Cardiac muscle cell (in vitro differentiated cells and primary cell): ENCODE measurements at places on chromosomes 4 and X.
A peak's percentile ranks its signal among the peaks of the same experiment; 100 is the strongest.

DNA sequence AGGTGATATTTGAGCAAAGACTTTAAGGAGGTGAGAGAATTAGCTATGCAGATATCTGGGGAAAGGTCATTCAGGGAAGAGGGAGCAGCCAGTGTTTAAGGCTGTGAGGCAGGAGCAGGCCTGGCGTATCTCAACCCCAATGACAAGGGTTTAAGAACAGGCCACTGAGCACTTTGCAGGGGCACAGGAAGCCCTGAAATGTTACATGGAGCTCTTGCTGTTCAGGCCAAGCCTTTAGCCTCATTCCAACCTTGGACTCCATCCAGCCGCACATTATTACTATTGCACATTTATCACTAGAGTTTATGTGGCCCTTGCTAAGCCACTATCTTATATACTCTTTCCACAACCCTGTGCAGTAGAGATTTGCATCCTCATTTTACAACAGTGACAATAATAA, 114.0 kb downstream of the EFNB1 start:
- peak; percentile 65 for DNase-seq

- DNase-seq, result no peak
These were observed 600 bp upstream of the BEX2 start for GRCh38 chrX:103311399-103311780.

- DNase-seq, result no peak
These were observed 40.9 kb upstream of the IL13RA2 start for GRCh38 chrX:115058276-115058675.

GRCh38 chr4:71415491-71415890, 76.7 kb downstream of the SLC4A4 start:
- DNase-seq, result no peak

GRCh38 chr4:40322811-40323210, 12.3 kb upstream of the CHRNA9 start:
- no peak for DNase-seq

DNA sequence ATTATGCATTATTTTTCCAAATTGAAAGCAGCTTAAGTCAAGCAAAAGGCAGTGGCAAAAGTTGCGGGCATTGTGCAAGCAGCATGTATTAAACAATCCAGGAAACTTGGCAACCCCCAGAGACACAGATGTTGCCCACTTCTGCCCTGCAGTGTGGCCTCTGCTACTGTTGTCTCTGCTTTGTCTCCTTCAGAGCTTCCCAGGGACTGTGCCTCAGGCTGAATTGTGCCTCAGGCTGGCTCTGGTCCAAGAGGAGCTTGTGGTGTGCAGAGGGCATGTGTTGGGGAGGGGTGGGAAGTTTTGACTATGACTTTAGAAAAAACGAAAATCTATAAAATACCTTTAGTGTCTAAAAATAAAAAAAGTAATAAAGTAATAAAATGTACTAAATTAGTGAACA, 201.4 kb downstream of the CCSER1 start:
- peak; percentile 47 for DNase-seq

DNA sequence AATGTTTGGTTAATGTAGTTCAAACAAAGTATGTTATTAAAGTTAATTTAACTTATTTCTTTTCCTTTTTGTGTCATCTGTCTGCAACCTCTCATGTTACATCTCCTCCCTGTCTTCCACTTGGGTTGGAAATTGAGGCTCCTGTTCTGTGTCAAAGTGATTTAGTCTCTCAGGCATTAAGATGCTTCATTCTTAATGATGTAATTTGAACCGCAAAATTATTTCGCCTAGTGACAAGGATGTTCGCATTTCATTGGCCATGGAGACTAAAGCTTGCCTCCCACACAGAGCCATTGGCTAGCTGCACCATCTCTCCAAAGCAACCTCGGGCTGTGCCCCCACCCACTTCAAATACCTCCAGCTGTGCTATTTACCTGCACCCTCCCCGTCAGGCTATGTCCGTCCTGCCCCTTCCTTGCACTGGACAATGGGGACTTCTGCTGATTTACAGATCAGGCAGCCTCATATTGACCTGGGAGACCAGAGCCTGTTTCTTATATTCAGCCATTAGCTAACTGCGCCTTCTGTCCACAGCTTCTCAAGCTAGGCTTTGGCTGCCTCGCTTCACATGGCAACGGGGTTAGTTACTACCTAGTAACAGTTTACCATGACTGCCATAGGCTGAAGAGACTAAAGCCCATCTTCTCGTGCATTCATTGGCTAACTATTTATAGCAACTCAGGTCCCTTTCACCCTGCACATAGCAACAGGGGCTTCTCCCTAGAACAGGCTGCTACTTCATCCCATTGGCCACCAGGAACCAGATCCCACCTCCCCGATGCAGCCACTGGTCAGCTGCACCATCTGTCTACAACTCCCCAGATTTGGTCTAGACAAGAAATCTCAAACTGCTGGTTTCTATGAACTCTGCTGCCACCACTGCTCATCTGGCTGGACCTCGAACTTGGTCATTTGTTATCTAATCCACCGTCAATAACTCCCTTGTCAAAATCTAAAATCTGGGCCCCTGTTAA, 8.6 kb upstream of the ZNF157 start:
- peak; percentile 97 for DNase-seq

DNA sequence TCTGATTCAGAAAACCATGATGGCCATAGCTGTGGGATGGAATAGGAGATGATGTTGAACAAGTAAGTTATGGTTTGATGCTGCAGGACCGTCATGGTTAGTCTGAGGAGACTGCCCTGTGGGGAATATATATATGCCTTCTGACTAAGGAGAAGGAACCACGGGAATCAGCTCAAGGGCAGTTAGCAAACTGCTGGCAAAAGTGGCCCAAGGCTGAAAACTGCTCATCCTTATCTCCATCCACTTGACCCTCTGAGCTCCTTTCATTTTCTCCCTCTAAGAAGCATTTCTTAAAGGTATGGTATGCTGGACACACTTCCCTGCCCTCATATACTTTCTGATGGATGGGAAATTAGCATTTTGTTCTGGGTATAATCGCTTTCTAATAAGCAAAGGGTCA, 161.9 kb downstream of the ENOX2 start:
- no peak for DNase-seq

- no peak for DNase-seq
These were observed 62.2 kb downstream of the PPP1R2C start for GRCh38 chrX:42715701-42716262.

- DNase-seq, result no peak
These were observed 155.3 kb upstream of the TEX13A start for GRCh38 chrX:105375816-105376215.

- DNase-seq, result no peak
These were observed 87.4 kb upstream of the ETNPPL start for GRCh38 chr4:108850219-108850649.

GRCh38 chr4:5992171-5992827, 25.9 kb downstream of the C4orf50 start:
- no peak for DNase-seq

DNA sequence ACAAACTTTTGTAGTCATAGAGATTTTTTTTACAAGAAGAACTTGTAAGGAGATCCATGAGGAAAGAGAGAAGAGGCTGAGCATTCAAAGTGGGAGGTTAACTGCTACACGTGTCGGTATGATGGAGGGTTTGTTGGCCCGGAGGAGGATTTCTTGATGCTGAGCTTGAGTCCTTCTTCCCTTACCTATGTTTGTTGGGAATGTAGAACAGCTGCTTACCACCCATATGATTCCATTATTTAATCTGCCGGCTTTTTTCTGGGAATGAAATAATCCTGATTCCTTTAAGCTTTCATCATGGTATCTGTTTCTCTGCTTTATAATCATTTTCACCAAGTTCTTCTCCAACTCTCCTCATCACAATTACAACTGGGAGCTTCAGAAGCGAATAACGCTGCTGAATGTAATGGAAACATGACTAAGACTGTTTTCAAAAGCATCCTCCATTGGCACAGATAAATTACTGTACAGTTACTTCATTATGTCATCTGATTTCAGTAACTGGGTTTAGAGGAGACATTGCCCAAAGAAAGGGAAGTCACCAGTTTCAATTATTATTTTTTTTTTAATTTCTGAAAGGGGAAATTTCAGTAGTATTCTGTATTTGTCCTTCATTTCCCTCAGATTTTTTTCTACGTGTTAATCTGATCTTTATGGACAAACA, 420.6 kb downstream of the SPRY1 start:
- DNase-seq, result no peak

GRCh38 chr4:5883916-5884315, 9.0 kb downstream of the CRMP1 start:
- no peak for DNase-seq

DNA sequence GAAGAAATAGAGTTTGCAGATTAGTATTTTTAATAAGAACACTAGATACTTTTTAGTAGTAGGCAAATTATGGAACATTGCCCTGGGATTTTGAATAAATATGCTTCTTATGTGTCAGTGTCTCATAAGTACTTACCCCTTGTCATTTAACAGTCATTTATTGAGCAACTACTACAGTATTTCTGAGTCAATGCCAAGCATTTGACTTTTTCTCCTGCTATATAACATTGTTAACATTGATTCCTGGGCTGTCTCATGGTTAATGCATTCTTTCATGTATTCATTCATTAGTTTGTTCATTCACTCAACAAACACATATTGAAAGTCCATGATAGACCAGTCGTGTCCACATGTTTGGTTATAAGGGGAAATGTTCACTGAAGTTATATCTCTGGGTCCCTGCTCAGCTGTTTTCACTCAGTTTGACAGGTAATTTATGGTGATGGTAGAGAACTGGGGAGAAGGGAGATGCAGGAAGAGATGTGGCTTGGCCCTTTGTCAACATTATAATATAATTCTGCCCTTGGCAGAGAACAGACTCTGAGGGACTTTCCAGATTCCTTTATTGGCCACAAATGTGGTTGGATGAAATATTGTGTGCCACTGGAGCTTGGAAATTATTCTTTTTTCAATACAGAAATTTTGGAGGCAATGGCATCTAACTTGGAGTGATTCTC, 49.8 kb downstream of the OSTC start:
- peak; percentile 79 for DNase-seq

GRCh38 chr4:169840554-169840953, 82.8 kb upstream of the HPF1 start:
- DNase-seq, result no peak

DNA sequence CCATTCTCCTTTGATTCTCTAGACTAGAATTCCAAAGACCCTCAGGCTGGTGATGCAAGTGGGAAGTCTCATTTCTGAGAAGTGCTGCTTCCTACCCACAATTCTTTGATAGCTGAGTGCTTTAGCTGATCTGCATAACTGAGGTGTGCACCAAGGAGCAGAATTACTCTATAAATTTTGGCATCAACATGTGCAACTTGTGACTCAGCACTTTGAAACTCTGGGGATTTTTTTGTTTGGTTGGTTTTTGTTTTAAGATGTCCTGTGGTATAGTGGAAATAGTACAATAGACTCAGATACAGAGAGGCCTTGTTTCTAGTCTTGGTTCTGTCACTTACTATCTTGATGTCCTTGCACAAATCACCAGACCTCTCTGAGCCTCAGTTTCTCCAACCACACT, 148.4 kb downstream of the AR start:
- peak; percentile 50 for DNase-seq

DNA sequence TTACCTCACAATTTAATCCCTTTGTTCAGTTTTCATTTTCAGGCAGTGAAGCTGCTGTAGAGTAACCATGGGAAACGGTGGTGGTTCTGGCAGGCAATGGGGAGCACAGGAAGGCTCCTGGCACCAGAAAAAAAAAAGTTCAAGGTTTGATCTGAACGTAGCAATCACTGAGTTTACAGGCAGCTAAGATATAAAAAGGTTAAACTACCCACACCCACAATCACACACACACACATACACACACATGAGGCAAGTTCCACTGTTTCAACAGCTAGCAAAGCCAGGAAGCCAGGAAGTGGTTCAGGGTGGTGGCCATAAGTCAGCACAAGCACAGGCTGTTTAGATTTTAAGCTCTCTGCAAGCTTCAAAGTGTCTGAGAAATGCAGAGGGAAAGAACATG, at the start of gene SULT1B1:
SULT1B1 (minus strand) TSS at position 166 of the 400 bp plus-strand sequence. CDS start 5,403 bp downstream, outside the sequence.
- peak; percentile 71 for DNase-seq

- no peak for DNase-seq
These were observed 77.5 kb downstream of the HTRA3 start for GRCh38 chr4:8346838-8347605.

- no peak for DNase-seq
These were observed 1.3 kb upstream of the TSPYL2 start for GRCh38 chrX:53080628-53081580.

DNA sequence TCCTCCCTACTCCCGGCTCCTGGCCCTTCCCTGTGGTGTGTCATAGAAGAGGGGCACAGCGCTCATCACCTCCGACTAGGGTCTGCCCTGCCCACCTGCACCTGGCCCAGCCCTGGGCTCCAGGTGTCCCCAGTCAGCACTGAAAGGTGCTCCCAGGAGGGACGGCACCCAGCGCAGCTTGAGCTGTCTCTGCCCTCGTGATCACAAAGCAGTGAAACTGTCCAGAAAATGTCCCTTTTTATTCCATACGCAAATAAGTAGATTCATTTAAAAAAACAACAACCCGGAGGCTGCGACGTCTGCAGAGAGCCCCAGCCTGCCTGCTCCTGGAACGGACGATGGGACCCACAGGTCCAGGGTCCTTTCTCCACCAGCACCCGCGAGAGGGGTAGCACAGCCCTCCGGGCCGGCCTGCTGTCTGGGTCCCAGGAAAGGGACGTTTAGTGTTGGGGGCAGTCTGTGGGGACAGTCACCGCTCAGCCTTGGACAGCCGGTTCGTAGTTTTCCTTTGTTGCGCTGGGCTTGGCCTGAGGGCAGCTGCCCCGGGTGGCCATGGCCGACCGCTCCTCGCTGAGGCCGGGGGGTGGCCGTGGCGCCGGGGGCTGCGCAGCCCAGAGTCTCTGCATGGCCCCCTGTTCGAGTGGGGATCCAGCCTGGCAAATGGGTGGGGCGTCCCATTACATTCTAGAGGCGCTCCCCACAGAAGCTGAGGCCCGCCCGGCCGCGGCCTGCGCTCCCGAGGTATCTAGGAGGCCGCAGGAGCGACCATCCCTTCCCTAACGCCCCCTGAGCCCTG, 4.6 kb downstream of the HMX1 start:
- no peak for DNase-seq

GRCh38 chr4:26141911-26142638, 178.7 kb upstream of the RBPJ start:
- no peak for DNase-seq

DNA sequence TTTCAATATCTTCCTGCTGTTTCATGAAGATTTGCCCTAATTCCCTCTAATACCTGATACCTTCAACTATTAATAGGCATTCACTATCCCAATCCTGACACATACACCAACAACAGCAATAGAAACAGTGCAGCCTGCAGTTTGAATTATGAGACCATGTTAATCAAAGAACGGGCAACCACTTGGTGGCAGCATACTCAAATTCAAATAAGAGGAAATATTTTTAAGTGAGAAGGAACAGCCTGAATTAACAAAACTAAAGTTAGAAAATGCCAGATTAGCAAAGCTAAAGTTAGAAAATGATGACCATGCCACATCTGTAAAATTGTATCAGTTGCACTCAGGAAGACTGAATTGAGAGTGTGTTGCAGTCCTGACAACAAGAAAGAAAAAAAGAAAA, 204.9 kb downstream of the SMARCA1 start:
- DNase-seq, result peak; percentile 32

DNA sequence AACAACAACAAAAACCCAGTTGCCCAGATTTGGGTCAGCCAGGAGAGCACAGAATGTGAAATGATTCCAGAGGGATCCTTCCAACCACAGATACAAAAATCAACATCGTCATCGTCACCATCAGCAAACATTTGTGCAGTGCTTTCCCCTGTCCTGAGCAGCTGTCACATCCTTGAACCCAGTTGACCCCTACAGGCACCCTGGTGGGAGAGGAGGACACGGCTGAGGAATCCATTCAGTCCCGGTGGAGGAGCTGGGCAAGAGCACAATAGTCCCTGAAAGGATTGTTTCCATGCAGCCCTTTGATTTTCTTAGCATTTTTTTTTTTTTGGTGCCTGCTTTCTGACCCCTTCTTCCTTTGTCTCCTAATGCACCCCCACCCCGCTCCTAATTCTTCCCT, 37.1 kb upstream of the STX18 start:
- DNase-seq, result no peak
